SK-N-SH (cell line): ENCODE measurements at places on chromosomes 4 and X. TPM values are rescaled to one million over a fixed set of nuclear protein-coding genes. Genes with fewer than 3 reads are reported as not detected.

The KDM6A gene
- 7.4 and 9.3 TPM in 2 replicates for polyA plus RNA-seq

DNA sequence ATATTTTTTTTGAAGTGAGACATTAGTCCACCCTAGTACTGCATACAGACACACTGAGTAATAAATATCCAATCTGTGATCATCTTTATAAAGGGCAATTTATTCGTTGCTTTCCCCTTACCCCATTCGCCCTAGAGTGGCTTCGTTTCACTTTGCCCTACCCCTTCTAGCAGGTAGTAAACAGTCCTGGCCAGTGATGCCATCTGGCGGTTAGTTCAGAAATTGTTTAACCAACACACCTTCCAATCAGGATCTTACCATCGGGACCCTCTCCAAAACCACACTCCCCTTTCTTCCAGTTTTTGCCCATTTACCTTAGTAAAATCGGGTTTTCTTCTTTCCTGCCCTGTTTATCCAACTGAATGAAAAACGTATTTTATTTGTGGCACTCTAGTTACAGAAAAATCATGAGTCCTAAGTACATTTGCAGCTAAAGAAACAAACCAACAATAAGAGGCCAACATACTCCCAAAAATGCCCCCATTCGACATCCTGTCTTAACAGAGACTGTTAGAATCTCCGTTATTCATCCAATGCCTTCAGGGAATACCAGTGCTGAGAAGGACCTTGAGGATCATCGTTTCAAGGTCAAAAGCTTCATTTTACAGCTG, 2.2 kb downstream of the PPA2 start:
- peak; percentile 73 for DNase-seq

The SMIM10L2A gene
- polyA plus RNA-seq: 0.08 and 0.15 TPM in 2 replicates

DNA sequence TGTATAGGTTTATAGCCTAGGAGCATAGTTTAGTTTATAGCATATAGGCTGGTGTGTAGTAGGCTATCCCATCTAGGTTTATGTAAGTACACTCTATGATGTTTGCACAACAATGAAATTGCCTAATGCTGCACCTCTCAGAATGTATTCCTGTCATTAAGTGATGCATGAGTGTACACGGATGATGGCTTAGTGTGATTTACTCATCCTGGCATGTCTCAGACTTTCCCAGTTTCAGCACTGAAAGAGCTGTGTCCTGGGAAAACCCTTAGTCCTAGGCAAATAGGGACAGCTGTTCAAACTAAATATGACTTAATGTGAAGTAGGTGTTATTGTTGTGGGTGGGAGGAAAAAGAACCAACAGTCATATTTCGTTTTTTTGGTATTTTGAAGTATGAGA, 264.9 kb upstream of the MAGEB18 start:
- no peak for DNase-seq

DNA sequence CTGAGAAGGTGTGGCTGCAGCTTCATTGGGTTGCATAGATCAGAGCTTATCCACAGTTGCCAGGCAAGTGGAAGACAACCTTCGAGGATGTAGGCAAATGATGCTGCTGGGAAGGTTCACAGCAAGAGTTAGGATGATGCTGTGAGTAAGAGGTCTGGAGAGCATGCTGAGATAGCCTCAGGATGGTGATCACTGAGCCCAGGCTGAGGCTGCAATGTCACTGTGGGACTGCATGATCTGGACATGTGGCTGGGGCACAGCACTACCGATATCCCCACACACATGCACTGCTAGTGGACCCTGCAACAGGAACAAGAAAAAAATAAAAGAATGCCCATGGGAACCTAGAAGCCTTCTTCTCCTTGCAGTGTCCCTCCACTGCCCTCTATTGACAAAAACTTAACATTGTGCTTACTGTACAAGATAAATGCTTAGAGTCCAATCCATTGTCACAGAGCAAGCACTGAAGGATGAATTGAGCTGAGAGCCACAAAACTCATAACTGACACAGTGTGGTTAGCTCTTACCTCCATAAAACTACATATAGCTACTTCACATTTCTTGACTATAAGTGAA, 105.6 kb downstream of the CNKSR2 start:
- peak; percentile 33 for DNase-seq

The USP26 gene
- polyA plus RNA-seq: not detected in 2 replicates

- peak; percentile 88 for DNase-seq
Measured at GRCh38 chrX:154013614-154014360, 5.9 kb downstream of the IRAK1 start.

The HTR2C gene
- 0.02 and 0.05 TPM in 2 replicates for polyA plus RNA-seq

- no peak for DNase-seq
Measured at GRCh38 chr4:15757054-15757453, 21.1 kb upstream of the CD38 start.

GRCh38 chrX:42269186-42269585, 345.8 kb upstream of the CASK start:
- no peak for DNase-seq

The VSIG1 gene
- not detected in 2 replicates for polyA plus RNA-seq

- peak; percentile 36 for DNase-seq
Measured at GRCh38 chr4:17218786-17219185, 293.1 kb downstream of the QDPR start.

- DNase-seq: no peak
Measured at GRCh38 chr4:35534962-35535361, 709.4 kb downstream of the ARAP2 start.

DNA sequence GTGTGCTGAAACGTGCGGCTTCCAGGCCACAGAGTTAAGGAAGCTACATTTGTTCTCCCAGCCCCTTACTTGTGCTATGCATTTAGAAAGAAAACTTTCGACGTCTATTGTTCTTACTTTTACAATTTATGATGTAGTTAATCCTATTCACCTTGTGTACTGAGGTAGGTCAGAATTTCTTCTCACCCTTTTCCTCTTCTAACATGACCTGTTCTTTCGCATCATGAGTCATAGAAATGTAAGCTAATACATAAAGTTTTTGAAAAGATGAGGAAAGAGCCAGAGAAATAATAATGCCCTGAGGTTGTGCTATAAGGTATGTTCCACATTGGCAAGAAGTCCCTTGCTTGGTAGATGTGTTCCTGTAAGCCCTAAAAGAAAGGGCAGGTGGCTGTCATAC, 298.3 kb downstream of the TRIML1 start:
- no peak for DNase-seq

GRCh38 chrX:111041018-111041462, 55.0 kb upstream of the PAK3 start:
- no peak for DNase-seq

- no peak for DNase-seq
Measured at GRCh38 chrX:38578167-38578566, 16.8 kb downstream of the TSPAN7 start.

The NSD2 gene
- polyA plus RNA-seq: 28.0 and 34.2 TPM in 2 replicates

The ARHGAP4 gene
- 1.6 and 2.2 TPM in 2 replicates for polyA plus RNA-seq

- DNase-seq: peak; percentile 78
Measured at GRCh38 chr4:8192748-8193738, 6.0 kb upstream of the SH3TC1 start.

- DNase-seq: no peak
Measured at GRCh38 chrX:31227250-31227649, 155.4 kb upstream of the FTHL17 start.

DNA sequence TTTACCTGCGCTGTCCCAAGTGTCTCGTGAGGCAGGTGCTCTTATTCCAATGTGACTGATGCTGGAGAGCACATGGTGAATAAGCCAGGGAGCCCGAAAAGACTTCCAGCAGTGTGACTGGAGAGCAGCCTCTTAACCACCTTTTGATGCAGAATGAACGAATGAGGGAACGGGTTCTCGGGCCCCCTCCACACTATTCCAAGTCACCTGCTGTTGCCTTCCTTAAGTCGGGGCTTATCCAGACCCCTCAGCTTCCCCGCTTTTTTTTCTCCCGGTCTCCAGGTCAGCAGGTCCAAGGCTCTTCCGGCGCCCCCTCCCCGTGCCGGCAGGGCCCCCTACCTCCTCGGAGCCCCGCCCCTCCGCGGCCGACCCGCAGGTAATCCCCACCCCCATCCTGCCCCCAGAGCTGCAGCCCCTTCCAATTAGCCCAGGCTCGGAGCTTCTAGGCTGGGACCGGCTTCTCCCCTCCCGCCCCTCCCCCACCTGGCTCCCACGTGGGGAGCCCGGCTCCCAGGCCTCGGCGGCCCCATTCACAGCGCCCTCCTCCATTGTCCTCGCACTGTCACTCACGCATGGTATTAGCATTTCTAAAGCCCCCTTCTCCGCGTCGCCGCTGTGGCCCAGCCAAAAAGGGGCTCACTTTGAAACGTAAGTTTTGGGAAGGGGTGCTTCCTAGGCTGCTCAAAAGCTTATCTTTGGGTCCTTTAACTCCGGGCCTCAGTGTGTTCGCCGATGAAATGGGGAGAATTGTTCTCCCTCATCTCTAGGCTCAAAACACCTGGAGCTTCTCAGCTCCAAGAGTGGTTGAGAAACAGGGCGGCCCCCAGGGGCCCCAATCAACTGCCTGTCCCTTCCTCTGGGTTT, 56.2 kb upstream of the PJA1 start:
- no peak for DNase-seq

The MAGEA12 gene
- 81.1 and 104 TPM in 2 replicates for polyA plus RNA-seq

- DNase-seq: no peak
Measured at GRCh38 chr4:70931347-70931746, 29.2 kb downstream of the MOB1B start.

GRCh38 chr4:139794158-139794954, 128.7 kb downstream of the MGST2 start:
- peak; percentile 45 for DNase-seq

The TRPC3 gene
- not detected in 2 replicates for polyA plus RNA-seq

The SLIT2 gene
- 53.6 and 68.7 TPM in 2 replicates for polyA plus RNA-seq

- DNase-seq: no peak
Measured at GRCh38 chr4:7662507-7662846, 227.7 kb upstream of the PSAPL1 start.

DNA sequence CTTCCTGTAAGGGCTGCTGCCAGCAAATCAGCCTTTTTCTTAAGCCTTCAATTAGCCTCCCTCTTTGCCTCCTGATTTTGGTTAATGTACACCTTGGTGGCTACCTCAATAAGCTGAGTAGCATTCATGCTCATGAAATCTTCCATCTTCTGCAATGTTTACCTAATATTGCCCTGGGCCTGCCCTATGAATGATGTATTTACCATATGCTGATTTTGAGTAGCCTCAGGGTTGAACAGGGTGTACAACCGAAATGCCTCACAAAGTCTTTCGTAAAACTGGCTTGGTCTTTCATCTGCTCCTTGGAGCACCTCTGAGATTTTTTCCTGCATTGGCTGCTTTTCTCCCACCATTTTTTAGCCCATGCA, 29.8 kb downstream of the SULT1E1 start:
- DNase-seq: no peak

The GPRASP1 gene
- polyA plus RNA-seq: 2.7 and 3.2 TPM in 2 replicates

The RAB9B gene
- polyA plus RNA-seq: 0.64 and 0.96 TPM in 2 replicates

The PRSS12 gene
- polyA plus RNA-seq: 134 and 137 TPM in 2 replicates

DNA sequence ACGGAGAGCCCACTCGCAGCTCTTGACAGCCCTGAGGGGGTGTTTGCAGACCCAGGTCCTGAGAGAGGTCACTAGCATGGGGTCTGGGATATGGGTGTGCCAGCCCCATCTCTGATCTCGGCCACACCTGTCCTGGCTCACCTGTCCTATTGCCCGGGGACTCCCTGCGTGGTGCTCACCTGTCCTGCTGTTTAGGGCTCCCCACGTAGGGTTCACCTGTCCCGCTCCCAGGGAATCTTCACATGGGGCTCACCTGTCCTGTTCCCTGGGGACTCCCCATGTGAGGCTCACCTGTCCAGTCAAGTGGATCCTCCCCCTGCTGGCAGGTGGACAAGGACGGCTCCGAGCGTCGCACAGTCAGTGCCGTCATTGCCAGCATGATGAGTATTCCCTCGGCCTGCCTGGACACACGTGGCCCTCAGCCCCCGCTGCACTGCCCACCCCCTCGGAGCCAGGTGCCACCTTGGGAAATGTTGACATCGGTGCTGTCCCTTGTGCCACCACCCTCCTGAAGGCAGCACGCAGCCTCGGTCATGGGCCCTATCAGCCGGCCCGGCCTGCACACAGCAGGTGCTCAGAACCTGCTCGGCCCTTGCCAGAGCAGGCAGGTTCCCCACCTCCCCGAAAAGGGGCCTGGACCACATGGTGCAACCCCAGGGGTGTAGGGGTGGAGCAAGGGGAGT, 6.3 kb downstream of the SLC49A3 start:
- DNase-seq: no peak

- no peak for DNase-seq
Measured at GRCh38 chrX:2701600-2701999, 10.5 kb downstream of the CD99 start.

GRCh38 chr4:89305028-89305427, 2.6 kb downstream of the GPRIN3 start:
- DNase-seq: no peak

- no peak for DNase-seq
Measured at GRCh38 chr4:79023799-79024770, 84.8 kb upstream of the PAQR3 start.

GRCh38 chr4:26015133-26015651, 101.2 kb downstream of the SMIM20 start:
- no peak for DNase-seq

GRCh38 chr4:162732876-162733275, 433.8 kb downstream of the NAF1 start:
- no peak for DNase-seq

GRCh38 chrX:140733766-140734342, 24.3 kb downstream of the LINC00632 start:
- DNase-seq: peak; percentile 46

DNA sequence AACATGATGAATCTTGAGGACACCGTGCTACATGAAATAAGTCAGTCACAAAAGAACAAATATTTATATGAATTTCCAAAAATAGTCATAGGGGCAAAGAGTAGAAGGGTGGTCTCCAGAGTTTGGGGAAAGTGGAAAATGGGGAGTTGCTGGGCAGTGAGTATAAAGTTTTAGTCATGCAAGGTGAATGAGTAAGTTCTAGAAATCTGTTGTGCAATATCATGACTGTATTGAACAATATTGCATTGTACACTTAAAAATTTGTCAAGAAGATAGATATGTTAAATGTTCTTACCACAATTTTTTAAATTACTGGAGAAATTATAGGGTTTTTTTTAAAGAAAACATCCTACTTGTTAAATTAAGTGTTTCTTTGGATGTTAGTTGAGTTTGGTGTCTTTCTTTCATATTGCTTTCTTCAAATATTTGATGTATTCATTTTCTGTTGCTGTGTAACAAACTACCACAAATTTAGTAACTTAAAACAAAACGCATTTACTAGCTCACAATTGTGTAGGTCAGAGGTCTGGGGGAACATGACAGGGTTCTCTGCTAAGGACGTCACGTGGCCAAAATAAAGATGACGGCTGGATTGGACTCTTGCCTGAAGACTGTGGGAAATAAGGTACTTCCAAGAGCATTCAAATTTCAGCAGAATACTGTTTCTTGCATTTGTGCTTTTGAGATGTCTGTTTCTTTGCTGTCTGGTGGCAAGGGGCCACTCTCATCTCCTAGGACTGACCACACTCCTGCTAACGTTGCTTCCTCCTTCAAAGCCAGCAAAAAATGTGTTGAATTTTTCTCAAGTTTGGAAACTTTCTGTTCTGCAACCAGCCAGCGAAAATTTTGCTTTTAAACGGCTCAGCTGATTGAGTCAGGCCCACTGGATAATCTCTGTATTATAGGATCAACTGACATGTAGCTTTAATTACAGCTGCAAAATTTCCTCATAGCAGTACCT, 76.7 kb downstream of the CPEB2 start:
- no peak for DNase-seq

- no peak for DNase-seq
Measured at GRCh38 chr4:63556332-63556731, 852.9 kb downstream of the TECRL start.

GRCh38 chr4:21242163-21242562, 541.9 kb downstream of the PACRGL start:
- DNase-seq: no peak
